ENCODE measurements at places on chromosomes 16 and 17.

- DNase-seq = no peak
Observed at GRCh38 chr17:19900809-19901208, 33.1 kb upstream of the ULK2 start.

DNA sequence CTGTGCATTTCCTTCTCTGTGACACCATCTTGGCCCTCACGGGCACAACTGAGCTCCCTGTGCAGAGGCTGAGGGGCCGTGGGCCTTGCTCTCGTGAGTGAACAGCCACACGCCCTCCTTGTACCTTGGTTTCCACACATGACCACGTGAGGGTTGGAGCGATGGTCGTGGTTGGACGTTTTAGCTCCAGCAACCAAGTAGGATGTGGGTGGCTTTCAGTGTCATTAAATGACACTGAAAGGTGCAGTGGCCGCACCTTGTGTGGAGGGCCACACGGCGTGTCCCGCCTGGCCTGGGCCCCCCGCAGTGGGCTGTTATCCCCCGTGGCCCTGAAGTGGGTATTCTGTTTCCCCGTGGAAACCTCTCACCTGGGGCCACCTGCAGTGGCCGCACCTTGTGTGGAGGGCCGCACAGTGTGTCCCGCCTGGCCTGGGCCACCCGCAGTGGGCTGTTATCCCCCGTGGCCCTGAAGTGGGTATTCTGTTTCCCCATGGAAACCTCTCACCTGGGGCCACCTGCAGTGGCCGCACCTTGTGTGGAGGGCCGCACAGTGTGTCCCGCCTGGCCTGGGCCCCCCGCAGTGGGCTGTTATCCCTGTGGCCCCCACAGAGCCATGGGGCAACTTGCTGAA lies 28.2 kb downstream of the ACSF3 start:
- DNase-seq = no peak

- DNase-seq = no peak
Observed at GRCh38 chr16:87691686-87692079, 74.1 kb downstream of the KLHDC4 start.

DNA sequence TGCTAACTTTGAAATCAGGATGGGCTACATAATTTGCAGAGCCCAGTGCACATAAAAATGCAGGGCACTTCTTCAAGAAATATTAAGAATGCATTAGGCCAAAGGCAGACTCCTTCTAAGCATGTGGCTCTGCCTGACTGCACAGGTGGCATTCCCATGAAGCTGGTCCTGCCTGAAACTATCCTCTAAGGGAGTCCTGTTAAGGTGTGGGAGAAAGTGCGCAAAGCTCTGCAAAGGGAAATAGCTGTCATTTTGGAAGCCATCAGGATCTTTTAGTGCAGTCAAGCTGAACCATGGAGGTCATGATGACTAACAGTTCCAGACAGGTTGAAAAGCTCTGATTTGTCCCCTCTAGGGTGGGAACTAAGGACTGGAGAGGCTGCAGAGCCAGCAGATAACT lies 41.9 kb upstream of the CRHR1 start:
- no peak for DNase-seq

GRCh38 chr17:15398291-15398690 lies 56.9 kb upstream of the TEKT3 start:
- DNase-seq = no peak

DNA sequence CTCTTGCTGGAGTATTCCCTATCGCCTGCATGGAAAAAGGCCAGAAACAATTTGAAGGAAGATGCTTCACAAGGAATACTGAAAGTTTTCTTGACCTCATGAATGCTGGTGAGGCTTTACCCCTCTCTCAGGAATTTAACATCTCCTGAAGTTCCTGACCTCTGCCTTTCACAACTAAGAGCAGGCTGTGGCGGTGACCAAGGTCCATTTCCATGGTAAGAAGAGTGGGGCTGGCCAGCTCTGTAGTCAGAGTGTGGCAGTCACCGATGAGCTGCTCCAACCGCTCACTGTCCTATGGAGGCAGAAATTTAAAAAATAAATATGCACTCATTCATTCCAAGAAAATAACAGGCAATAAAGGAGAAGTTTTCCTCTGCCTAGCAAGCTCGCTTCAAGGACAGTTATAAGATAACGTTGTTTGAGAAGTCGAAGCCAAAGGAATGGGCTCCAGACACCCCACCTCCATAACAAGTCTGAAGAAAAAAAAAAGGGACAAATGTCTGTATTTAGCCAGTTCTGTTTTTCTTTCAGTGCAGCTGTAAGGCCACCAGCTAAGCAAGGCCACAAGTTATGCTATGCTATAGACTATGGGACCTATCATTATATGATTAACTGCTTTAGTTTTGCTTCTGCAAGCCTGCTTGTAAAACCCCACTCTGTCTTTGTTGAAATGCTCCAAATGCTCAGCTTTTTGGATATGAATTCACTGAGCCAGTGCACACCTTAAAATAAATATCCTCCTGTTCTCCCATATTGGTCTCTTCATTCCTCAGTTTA lies 6.0 kb upstream of the CCL4L2 start:
- no peak for DNase-seq

DNA sequence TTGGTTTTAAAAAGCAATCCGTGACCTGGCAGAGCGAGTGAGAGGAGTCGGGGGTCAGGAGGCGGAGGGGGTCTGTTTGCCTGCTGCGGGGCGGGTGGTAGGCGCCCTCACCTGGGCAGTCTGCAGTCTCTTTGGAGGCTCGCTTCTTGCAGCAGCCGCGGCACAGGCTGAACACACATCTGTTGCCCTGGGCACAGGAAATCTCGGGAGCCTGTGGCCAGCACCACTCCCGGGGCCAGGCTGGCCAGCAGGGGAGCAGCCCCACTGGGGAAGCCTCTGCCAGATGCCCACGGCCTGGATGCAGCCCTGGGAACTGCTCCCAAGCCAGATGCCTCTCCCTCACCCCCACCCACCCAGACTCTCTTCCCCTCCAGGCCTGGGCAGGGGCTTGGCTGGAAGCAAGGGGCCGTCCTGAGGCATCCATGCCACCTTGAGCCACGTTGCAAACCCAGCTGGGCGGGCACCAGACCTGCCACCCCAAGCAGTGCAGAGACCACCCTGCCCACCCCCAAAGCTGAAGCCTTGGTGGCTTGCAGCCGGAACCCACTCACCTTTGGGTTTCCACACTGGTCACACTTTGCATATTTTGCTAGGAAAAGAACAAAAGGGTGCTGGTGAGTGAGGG lies 6.6 kb downstream of the GPS1 start:
- no peak for DNase-seq

DNA sequence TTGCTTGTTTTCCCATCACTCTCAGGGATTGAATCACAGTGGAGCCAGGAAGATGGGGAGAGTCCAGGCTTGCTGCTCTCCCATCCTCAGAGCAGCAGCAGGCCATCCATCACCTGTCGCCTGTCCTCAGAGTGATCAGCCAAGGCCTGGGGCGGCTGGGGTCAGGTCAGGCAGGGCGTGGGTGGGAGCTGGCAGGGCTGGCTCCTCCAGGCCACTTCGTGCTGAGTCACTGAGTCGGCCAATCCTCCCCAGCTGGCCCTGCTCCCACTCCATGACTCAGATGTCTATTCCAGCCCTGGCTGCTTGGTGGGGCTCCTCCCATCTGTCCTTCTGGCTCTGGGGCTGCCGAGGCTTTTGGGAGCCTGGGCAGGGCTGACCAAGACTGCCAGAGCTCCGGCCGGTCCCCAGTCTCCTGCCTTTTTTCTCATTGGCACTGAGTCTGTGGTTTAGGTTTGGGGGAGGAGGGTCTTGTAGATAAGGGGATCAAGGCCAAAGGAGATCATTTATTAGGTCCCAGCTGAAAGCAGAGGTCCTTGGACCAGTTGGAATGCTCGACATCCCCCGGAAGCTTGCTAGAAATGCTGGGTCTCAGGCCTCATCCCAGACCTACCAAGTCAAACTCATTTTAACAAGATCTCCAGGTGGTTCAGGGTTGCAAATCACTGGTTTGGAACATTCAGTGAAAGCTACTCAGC lies 72.7 kb downstream of the ABCC1 start:
- peak; percentile 94 for DNase-seq

DNA sequence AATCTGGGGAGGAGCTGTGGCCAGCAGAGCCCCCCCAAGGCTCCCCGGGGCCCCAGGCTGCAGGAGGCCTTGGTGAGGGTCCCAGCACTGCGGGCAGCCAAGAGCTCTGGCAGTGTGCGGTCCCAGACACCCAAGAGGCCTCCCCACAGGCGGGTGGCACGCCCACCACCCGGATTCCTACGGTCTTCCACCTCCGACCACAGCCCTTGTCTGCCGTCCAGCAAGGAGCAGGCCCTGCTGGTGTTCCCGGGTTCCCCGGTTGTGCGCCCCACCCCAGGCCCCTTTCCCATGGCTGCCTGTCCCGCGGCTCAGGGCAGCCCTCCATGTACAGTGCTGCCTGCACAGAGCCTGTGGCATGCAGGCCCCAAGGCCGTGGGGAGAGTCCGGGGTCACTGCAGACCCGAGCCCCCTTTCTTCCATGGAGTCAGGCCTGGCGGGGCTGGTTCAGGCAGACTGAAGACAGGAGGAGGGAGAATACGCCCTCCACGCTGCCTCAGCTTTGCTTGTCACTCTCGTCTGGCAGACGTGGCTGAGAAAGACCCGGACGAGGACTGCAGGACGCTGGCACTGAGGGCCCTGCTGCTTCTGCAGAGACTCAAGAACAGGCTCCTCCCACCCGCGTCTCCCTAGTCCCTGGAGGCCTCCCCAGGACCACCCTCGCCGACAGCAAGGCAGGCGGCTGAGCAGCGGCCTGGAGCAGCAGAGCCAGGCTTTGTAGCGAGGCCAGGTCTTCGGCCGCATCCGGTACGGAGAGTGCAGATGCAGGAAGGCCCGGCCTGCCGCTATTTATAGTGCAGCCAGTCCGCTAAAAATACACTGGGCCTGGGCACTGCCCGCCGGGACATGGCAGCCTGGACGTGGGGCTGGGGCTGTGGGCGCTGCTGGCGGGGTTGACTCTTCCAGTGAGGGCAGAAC lies 16.4 kb downstream of the TELO2 start:
- no peak for DNase-seq

DNA sequence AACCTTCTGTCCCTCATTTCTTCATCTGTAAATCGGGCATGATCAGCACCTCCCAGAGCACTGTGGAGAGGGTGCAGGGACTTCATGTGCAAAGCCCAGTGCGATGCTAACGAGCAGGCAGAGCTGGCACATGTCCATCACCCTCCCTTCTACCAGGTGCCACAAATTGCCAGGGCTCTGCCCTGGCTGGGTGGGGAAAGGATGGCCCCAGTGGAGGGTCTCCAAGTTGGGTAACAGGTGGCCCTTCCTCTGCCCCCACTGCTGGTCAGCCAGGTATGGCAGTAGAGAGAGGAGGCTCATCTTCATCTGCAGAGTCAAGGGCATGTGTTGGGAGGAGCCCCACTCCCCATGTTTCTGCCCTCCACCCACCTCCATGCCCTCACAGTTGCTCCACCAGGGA lies 61.5 kb upstream of the CDH5 start:
- no peak for DNase-seq

DNA sequence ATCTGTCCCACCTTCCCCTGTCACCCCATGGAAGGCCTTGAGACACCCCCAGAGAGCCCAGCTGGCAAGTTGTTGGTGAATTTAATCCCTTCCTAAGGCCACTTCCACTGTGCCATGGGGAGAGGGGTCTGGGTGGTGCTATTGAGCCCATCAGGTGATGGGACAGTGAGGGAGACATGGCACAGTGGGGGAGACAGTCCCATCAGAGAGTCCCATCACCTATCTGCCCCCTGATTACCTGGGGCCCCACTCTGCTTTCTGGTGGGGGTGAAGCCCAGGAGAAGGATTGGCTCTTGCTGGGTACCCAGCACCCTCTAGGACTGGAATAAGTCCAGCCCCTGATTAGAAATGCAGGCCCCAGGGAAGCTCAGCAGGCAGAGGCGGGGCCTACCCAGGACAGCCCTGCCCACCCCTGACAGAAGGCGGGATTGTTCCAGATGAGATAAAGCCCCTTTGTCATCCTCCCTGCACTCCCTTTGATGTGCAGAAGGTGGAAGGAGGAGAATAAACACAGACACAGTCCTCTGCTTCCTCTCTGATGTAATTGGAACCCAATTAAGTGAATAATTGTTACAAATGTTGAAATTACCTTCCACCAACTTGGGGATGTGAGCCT lies 18.9 kb downstream of the TMEM132E start:
- no peak for DNase-seq

GRCh38 chr17:52143542-52143941 lies 15.0 kb downstream of the CA10 start:
- no peak for DNase-seq

Data from vagina (tissue), 2 donors.